ENCODE measurements at places on chromosomes 12 and 14. TPM values are rescaled to one million over a fixed set of nuclear protein-coding genes. Genes with fewer than 3 reads are reported as not detected.
A peak's percentile ranks its signal among the peaks of the same experiment; 100 is the strongest.

Gene SLC25A47
- not detected for polyA plus RNA-seq

- no peak for DNase-seq
Observed at GRCh38 chr12:63802012-63802608, 22.4 kb downstream of the RXYLT1 start.

Gene TAS2R20
- polyA plus RNA-seq = 4.1 TPM

Gene KCNH3
- polyA plus RNA-seq = 7.6 TPM

Gene OR4E2
- polyA plus RNA-seq = not detected

Gene FGD6
- 11.8 TPM for polyA plus RNA-seq

DNA sequence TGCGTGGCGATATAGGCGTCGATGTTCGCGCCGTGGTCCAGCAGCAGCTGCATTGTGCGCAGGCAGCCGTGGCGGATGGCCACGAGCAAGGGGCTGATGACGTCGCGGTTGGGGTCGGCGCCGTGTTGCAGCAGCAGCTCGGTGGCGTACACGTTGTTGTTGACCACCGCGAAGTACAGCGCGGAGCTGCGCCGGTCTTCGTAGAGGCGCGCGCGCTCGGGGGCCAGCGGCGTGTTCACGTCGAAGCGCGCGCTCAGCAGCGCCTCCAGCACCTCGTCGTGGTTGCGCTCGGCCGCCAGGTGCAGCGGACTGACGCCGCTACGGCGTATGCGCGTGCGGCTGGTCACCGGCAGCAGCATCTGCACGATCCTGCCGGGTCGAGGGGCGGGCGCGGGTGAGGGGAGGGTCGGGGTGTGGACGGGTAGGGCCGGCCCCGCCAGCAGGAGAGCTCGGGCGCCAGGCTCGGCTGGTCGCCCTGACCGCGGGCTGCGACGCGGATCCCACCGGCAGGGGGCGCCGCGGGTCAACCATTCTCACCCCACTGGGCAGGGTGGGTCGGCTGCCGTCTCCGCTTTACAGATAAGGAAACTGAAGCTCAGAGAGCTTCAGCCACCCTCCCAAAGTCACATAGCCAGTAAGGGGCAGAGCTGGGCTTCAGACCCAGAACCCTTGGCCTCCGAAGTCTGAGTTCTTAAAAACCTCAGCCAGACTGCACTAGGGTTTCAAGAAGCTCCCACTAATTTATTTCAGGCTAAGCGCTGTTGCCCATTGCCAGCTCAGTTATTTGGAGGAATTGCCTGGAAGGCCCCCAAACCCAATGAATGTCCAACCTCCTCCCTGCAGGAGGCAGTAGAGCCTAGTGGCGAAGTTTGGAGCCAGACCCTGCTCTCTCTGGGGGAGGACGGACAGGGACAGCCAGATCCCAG lies 12.4 kb downstream of the FAM181A start:
- peak; percentile 37 for DNase-seq

GRCh38 chr12:113274848-113275247 lies 53.6 kb downstream of the TPCN1 start:
- no peak for DNase-seq

Gene PRIMA1
- polyA plus RNA-seq = 1.5 TPM

- no peak for DNase-seq
Observed at GRCh38 chr12:109109746-109110350, 6.5 kb upstream of the ACACB start.

DNA sequence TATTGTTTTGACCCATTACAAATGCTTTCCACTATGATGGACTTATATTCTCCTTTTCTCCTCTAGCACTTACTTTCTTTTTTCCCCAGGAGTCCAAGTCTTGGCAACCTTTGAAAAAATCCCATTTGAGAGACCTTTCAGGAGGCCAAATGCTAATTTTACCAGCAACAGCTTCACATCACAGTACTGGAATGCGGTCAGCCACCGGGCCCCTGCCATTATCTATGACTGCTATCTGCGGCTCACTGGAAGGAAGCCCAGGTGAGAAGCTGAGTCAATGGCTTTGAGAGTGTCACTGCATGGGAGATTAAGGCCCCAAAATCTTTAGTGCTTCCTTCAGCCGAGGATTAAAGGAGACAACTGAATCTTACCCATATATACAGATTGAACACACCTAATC lies 64.2 kb downstream of the ERGIC2 start:
- no peak for DNase-seq

DNA sequence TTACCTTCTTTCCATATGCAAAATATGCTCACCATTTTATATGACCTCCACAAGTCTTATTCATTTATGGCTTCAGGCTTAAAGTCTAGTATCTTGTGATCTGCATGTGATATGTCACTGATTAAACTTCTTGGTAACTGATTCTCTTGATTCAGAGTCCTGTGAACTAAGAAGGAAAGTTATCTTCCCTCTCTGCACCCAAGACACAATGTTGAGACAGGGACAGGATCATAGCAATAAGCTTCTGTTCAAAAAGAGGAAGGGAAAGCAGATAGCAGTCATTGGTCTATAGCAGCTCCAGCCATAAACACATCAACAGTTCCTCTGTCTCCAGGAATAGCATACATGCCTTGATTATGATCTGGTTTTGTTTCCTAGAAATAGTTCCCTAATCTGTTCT lies 103.1 kb downstream of the UNC79 start:
- no peak for DNase-seq

Gene P2RX2
- polyA plus RNA-seq = 3.0 TPM

GRCh38 chr14:80607430-80608190 lies 333.9 kb downstream of the CEP128 start:
- DNase-seq = no peak

DNA sequence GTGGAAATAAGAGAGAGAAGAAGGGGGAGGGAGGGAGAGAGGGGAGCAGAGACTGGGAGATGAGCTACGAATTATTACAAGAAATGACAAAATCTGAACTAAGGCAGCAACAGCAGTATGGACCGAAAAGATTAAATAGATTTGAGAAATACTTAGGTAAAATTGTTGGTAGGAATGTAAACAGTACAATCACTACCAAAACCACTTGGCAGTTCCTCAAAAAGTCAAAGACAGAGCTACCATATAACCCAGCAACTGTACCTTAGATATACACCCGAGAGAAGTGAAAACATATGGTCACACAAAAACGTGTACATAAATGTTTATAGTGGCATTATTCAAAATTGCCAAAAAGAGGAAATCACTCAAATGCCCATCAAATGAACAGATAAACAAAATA lies 14.1 kb downstream of the KRAS start:
- no peak for DNase-seq

- no peak for DNase-seq
Observed at GRCh38 chr14:96090441-96091148, 51.4 kb downstream of the C14orf132 start.

Gene LIN7A
- polyA plus RNA-seq = 20.9 TPM

Gene SUDS3
- 51.5 TPM for polyA plus RNA-seq

DNA sequence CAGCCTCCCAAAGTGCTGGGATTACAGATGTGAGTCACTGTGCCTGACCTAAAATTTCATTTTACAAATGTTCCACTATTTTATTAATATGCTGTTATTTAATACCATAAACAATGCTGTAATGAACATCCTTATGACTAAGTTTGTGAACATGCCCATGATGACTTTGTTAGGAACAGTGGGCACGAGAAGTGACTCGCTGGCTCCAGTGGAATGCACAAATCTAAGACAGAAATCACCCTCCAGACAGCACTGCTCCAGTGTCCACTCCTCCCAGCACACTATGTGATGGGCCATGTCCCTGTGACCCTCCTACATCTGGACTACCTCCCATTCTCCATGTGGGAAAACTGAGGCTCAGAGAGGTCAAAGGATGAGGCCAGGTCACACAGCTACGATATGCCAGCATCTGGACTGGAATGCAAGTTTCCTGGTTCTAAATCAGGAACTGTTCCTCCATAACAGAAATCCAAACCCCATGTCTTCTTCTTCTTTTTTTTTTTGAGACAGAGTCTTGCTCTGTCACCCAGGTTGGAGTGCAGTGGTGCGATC lies 57.9 kb downstream of the GPR68 start:
- no peak for DNase-seq

Gene RNFT2
- 8.0 TPM for polyA plus RNA-seq

- DNase-seq = no peak
Observed at GRCh38 chr14:39472078-39472477, 39.8 kb upstream of the FBXO33 start.

DNA sequence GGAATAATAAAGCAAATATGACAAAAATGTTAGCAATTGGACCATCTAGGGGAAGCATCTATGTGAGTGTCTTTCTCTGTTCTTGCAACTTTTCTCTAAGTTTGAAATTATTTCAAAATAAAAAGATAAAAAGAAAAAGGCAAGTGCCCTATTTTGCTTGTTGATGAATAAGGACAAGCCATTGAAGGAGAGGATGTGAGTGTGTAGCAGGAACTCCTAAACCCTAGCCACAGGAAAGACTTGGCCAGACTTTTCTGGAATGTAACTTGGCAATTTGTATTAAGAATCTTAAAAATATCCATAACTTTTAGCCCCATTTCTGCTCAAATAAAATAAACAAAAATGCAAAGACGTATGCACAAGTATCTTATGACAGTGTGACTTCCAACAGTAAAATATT lies 279.4 kb downstream of the CACNA1C start:
- DNase-seq = no peak

GRCh38 chr12:42686514-42687172 lies 97.1 kb upstream of the PRICKLE1 start:
- DNase-seq = no peak

DNA sequence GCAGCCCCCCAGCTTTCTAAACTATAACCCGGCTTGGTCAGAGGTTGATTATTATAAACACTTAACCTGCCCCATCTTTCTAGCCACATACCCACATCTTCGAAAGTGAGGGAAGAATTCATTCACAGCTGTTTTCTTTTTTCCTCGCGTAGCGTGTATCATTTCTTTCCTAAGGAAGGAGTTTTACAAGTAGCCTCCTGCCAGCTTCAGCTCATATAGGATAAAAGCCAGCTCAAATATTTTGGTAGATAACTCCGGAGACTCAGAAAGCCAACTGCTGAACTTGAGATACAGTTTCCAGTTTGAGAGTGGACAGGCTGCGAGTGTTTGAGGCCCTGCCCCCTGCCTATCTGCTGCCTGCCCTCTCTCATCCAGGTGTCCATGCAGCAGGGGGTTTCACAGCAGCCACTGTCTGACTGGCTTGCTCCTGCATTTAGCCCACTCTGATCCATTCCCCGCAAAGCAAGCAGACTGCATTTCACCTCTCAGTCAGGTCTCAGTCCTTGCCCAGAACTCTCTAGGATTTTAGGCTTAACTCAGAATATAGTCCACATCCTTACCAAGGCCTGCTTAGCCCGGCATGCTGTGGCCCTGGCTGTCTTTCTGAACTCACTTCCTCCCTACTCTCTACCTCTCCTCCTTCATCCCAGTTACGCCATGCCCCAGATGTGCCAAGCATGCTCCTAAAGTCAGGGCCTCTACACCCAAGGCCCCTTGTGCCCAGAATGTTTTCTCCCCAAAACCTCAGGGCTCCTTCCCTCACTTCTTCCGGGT lies 46.9 kb downstream of the EVL start:
- no peak for DNase-seq

GRCh38 chr12:8123124-8123912 lies at the start of gene CLEC4A:
TSS of gene CLEC4A (plus strand) at chr12:8123617. CDS start at chr12:8123879, 262 bp downstream.
- DNase-seq = no peak

DNA sequence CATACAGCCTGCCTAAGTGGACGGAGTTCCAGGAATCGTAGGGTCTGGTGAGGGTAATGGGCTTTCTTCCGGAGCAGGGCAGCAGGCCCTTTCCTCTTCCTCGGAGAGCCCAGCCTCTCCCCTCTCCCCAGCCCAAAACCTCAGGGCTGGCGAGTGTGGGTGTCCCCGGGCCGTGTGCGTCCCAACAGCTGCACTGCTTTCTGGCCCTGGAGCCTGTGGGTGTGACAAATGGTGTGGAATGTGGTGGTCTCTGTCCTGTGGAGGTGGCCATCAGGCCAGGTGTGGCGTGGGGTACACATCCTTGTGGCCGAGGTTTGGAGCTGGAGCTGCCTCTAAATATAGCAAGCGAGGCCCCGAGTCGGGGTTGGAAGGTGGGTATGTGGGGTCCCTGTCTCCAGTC lies 8.5 kb downstream of the ORAI1 start:
- DNase-seq = no peak

- no peak for DNase-seq
Observed at GRCh38 chr12:123599721-123600120, 2.2 kb upstream of the DDX55 start.

DNA sequence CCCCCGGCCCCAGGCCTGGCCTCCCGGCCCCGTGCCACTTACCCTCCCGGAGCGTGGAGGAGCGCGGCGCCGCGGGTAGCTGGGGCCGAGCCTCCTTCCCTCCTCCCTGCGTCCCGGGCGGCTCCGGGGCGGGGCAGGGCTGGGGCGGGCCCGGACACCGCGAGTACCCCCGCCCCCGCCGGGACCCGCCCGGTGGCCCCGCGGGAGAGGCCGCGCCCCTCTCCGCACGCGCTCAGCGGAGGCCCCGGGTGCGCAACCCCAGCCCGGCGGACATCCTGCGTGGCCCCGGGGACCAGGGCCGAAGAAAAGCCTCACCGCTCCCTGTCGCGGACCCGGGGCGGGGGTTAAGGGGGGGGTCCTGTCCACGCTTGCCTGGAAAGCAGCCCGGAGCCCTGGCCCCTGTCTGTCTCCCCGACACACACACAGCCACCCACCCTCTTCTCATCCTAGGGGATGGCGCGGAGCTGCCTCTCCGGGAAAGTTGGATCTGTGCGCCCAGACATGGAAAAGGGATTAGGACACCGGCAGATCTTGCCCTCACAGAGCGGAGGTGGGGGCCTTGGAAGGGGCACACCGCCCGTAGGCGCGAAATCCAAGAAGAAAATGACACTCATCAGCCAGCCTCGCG lies at the start of gene SYNE3:
Gene SYNE3 (minus strand): TSS at position 97 of the 628 bp plus-strand sequence. CDS start 40,829 bp downstream, outside the sequence.
- no peak for DNase-seq

GRCh38 chr12:58703866-58704265 lies 216.4 kb downstream of the LRIG3 start:
- DNase-seq = no peak

DNA sequence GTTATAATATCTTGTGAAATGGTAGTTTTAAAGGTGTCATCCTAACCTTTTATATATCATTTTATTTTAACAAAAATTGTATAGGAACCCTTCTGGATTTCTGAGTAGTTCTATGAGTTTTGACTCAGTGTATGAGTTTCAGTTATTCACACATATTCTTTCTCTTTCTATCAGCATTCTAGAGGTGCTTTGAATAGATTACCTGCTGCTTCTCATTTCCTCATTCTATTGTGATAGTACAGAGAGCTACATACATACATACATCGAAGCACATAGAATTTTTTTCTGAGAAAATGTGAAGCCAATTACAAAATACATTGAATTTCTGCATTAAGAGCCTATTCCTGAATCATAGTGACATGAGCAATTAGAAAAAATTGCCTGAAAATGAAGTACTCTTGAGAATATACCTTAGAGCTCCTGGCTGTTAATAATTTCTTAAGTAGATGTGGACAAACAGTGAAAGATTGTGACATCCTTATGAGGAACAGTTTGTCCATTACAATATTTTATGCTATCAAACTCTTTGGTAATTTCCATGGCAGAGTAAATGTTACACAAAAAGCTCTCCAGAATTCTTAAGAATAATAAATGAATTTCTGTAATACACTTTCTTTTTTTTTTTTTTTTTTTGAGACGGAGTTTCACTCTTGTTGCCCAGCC lies 556.6 kb downstream of the TRHDE start:
- DNase-seq = no peak

Gene COL2A1
- polyA plus RNA-seq = 38.3 TPM

- DNase-seq = no peak
Observed at GRCh38 chr12:25741917-25742316, 188.8 kb upstream of the LMNTD1 start.

Gene TAS2R19
- polyA plus RNA-seq = 0.79 TPM

- DNase-seq = no peak
Observed at GRCh38 chr12:96878704-96879103, 28.4 kb upstream of the NEDD1 start.

GRCh38 chr12:57390174-57390573 lies 40.7 kb downstream of the R3HDM2 start:
- DNase-seq = no peak

- no peak for DNase-seq
Observed at GRCh38 chr14:95485222-95485819, 31.1 kb downstream of the SYNE3 start.
